Activated T-cell treated with anti-CD3 and anti-CD28 coated beads, Interleukin-2, amount 50 U/mL, for 4 hours (primary cell): ENCODE measurements at places on chromosomes 3 and 15.
A peak's percentile ranks its signal among the peaks of the same experiment; 100 is the strongest.

DNA sequence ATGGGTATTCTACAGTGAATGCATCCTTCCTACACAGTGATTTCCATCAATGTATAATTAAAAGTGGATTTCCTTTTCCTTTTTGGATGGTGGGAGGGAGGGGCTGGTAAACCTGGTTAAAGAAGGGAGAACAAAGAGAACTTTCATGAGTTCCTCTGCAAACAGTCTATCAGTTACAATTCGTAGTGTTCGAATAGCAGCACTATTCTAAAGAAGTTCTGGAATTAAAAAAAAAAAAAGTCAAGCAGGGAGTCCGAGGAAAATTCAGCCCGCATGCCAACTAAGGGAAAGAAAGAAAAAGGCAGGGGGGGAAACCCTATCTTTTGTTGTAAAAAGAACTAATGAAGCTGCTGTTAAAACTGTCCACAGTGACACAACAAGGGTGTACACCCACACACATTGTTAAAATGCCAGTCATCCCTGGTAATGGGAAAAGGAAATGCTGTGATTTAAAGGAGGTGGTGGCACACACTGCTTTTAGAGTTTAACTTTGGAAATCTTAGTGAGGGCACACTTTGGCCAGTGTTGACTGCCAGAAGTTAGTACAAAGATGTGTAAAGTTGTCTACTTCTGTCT, 521.2 kb downstream of the ZIC1 start:
- no peak for DNase-seq

GRCh38 chr3:57078344-57078634, 17.8 kb downstream of the SPATA12 start:
- DNase-seq, result no peak

GRCh38 chr3:169827712-169828111, 15.0 kb upstream of the LRRC34 start:
- DNase-seq, result no peak

DNA sequence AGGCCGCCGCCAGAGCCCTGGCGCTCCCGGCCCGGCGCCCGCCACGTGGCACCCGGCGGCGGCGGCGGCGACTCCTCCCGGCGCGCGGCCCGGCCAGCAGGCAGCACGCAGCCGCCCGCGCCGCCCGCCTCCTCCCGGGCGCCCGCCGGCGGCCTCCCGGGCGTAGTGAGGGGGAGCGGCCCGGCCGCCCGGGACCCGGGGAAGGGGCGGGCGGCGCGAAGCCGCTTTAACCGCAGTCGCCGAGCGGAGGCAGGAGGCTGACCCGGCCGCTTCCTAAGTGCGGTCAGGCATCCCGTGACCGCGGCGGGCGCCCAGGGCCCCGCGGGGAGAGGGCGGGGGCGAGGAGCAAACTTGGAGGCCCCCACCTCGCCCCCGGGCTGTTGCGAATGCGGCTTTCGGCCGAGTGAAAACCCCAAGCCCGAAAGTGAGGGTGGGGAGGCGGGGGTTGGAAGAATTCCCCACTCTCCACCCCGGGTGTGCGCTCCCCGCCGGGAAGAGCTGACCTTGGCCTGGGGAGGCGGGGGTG, 1.7 kb upstream of the HES1 start:
- DNase-seq, result peak; percentile 32

DNA sequence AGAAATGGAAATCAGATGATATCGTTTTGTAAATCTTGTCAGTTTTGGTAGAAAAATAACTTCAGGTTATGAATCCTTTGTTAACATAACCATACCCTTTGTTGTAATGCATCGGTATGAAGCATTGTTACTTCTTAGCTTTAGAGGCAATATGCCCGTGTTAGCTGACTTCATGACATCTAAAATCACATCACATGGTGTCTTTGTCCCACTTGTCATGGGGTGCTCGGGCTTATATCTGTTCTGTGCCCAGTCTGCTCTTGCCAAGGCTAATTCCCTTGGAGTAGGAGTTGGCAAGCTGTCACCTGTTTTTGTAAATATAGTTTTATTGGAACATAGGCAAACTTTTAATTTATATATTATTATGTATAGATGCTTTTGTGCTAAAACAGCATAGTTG, 39.6 kb downstream of the SLC25A26 start:
- no peak for DNase-seq

DNA sequence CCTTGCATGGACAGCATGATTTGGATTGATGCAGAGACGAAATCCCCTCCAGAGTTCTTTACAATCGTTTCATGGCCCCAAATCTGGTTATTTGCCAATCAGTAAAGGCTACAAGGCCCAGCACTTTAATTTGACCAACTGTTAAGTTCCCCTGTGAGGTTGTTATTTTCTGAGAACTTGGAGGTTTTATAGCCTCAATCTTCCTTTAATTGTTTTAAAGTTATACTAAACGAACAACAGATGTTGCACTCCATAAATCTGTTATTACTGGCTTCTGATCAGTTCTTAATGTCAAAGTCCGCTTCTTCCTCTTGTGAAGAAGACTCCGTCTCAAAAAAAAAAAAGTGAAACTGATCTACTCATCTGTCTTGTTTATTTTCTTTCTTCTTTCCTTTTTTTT, 30.8 kb downstream of the LARP6 start:
- DNase-seq, result no peak

DNA sequence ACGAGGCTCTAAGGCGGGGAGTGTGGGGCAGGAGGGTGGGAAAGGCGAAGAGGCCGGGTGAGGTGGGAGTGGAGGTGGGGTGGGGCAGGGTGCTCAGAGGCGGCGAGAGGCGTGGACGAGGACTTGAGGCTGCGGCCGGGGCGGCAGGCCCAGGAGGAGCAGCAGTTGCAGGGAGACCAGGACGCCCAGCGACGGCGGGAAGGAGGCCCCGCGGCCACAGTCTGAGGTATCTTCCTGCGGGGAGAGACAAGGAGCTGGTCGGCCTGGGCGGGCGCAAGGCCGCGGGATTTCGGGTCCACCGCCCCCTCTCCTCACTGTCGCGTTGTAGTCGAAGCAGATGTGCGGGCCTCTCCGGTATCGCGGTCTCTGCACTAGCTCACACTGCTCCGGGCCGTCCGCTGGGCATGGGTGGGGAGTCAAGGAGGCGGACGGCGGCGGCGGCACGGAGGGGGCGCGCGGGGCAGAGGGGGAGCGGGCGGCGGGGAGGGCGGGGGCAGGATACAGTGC, 5.3 kb upstream of the TMEM115 start:
- DNase-seq, result no peak

DNA sequence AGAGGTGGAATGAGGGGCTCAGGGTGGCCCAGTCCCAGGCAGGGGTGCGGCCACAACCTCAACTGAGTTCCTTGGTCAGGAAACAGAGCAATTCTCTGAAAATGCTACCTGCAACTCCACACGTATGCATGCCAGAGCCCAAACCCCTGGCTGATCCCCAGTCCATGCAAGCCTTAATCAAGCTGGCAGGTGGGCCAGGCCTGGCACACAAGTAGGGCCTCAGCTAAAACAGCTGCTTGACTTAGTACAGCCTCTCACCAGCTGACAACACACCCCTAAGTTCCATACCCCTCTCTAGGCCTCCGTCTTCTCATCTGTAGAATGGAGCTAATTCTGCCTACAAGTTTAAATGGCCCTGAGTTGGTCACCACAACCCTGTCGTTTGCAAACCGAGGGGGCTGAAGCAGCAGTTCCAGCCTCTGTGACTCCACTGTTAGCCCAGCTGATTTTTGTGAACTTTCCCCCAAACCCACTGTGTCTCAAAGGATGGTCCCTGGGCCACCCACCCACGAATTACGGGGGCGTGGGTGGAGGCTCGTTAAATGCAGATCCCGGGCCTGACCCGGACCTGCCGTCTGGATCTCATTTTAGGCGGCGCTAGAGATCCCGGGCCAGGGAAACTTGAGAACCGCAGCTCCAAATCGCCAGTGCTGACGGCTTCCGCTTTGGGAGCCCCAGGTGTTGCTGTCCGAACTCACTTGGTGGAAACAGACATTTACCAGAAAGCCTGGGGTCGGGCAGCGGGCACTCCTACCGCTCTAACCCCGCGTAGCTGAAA, 927 bp downstream of the CHDH start:
- no peak for DNase-seq

DNA sequence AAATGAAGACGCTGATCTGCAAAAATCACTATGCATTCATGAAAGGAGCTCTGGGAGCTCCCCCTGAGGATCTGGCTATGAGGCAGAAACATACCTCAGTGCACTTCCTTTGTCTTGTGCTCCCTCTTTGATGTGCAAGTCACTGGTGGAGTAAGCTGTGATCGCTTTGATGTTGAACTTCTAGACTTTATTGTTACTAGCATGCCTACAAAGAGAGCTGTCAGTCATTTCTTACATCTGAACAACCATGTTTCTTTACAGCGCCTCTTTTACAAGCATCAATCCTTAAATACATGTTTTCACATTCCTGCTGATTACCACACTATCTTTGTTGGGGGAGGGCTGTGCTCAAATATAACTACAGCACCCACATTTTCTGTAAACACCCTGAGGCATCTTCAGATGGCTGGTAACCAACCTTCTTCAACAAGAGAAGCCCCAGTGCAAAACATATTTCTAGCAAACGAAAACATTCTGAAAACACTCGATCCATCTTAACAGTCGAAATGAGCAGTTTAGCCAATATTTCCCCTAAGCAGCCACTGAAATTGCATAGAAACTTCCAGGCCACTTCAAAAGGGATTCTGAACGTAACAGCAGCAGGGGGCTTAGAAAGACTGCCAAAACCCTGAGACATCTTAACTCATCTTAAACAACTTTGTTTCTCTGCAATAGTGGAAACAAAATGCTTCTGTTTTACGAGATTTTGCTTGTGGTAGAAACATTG, 101.9 kb upstream of the ICE2 start:
- peak; percentile 28 for DNase-seq

DNA sequence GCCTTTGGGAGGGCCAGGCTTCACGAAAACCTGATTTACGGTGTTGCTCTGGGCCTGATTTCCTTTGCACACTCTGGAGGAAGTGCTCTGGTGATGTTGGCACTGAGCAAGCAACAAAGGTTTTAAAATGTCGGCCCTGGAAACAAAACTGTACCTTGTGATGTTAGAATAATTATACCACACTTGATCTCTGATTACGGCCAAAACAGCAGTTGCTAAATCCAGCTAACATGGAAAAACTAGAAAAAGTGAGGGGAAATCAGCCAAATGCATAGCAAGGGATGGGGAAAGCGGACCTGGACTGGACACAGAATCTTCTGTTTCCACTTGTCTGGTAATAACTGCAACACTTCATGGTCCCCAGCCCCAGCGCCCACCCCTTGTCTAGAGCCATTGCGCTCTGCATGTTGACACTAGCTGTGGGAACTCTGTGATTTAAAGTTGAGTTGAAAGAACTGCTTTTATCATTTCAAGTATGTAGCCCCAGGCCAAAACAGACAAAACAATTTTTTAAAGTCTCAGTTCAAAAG, 120.1 kb downstream of the VGLL4 start:
- DNase-seq, result no peak

DNA sequence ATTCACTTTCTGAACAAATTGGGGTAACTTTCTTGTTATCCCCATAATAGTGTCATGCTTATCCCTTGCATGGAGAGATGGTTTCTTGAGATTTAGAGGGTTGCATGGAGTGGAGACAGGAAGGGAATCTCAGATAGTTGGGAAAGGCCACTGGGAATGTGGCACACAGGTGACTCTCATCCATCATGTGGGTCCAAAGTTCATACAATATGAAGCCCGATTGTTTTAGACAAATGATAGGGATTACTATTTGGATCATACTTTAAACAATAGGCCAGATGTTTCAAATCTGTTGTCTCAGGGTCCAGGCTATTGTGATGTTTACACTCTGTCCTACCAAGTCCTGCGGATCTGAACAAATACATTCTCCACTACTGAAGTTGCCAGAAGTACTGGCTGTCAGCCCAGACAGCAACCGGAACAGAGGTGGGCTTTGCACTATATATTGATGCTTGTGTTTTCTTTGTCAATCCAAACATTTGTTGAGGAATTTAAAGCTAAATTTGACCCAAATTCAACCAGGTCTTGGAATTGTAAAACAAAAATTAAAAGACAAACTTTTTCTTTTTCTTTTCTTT, 39.2 kb upstream of the NMNAT3 start:
- no peak for DNase-seq

GRCh38 chr3:82259994-82260393, 498.5 kb upstream of the GBE1 start:
- DNase-seq, result no peak

DNA sequence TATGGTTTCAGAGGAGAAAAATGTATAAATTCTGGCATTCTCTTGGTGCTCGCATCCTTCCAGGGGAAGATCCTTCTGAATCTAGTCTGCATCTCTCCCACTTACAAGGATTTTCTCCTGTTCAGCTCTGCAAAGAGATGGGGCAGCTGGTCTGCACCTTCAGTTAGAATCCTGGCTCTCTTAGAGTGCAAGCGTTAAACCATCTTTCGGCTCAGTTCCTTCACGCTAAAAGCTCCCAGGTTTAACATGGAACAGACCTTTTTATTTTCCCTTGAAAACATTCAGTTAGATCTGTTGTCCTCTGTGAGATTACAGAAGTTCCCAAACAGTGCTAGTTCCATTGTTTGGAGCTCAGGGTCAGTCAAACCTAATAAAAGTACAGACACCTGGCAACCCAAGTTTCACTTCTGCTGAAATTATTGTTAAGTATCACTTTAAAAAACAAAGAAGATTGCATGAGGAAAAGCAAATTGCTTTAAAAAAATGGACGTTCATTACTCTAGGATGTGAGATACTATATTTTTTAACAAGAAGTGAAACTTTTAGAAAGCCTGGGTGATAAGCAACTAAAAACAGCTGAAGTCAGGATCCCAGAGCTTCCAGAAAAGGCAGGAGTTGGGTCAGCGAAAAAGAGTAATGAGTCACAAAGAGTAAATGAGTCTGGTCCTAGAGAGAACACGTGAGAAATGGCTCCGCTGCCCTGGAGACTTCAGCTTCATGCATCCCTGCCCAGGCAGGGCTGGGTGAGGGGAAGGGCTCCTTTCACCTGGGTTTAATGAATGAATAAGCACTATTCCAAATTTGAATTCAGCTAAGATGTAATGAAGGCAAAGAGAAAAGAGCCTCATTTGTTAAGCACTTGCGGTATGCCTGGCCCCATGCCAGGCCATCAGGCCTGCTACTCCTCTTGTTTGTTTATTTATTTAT, 63.3 kb downstream of the ABTB1 start:
- no peak for DNase-seq
